Activated naive CD4-positive, alpha-beta T cell treated with anti-CD3 and anti-CD28 coated beads, Interleukin-2, amount 50 U/mL, for 72 hours (primary cell): ENCODE measurements at places on chromosomes 6 and 20. TPM values are rescaled to one million over a fixed set of nuclear protein-coding genes. Genes with fewer than 3 reads are reported as not detected.
A peak's percentile ranks its signal among the peaks of the same experiment; 100 is the strongest.

- DNase-seq = no peak
These were observed 278.3 kb upstream of the PLCB4 start for GRCh38 chr20:8790442-8791074.

DNA sequence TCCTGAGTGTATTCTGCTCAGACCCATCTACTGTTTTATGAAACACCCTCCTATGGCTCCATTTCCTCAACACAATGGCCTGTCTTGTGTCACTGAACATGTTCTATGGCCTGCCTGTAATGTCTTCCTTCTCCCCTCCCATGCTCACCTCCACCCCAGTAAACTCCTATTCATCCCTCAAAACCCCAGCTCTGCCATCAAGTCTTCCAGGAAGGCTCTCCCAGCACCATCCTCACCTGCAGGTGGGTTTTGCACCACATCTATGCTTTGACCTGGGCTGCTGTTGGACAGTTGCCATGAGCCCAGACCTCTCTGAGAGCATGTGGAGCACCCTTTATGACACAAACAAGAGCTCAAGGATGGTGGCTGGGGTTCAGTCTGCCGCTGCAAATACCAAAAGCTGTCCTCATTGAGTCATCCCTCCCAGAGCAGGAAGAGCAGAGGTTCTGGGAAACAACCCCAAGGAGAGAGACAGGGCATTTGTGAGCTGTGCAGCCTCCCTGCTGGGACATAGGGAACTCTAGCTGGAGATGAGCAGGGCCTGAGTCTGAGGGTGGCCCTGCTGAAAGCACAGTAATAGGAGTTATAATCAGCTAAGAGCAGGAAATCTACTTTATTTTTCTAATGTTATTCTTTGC lies 93.8 kb upstream of the CD93 start:
- no peak for DNase-seq

DNA sequence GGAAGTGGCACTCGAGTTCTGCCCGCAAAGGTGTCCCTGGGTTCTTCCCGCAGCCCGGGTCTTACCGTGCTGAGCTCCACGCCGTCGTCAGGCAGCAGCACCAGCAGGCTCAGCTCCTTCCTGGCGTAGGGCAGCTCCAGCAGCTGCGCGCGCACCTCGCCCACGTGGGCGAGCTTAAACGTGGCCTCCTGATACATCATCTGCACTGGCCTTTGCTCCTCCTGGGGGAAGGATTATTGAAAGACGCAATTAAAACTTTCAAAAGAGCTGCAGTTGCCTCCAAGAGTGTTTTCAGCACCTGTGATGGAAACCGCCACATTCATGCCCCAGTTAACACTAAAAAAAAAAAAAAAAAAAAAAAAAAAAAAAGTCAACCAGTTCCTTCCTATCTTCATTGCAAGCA lies 11.3 kb downstream of the SERPINB9 start:
- DNase-seq = peak; percentile 75

DNA sequence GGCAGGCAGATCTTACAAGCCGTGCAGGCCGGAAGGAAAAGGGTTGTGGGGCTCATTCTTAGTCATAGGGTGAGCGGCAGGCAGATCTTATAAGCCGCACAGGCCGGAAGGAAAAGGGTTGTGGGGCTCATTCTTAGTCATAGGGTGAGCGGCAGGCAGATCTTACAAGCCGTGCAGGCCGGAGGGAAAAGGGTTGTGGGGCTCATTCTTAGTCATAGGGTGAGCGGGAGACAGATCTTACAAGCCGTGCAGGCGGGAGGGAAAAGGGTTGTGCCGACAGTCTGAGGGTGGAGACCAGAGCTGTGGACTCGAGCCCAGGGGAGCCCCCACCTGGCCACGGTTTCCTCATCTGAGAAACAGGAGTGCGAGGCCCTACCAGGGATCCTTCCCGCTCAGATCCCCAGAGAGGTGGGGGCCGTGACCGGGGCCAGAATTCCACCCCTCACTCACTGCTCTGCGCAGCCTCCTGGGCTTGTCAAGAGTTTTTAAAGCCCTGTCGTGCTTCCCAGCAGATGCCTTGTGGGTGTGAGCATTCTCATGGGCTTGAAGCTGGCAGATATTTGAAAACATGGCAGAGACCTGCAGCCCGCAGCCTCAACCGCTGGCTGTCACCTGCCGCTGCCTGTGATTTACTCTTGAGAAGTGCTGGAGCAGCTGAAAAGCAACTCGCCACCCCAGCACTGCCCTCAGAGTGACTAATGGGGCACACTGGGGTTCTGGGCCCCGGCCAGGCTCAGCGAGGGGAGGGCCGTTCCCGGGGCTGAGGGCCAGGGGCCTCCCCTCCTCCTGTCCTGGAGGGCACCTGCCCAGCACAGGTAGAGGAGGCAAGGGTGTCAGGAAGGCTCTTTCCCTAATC lies 31.9 kb downstream of the NTSR1 start:
- DNase-seq = peak; percentile 71

- no peak for DNase-seq
These were observed 34.7 kb downstream of the CPNE5 start for GRCh38 chr6:36804563-36804962.

KHDC1L gene
- not detected for total RNA-seq

DNA sequence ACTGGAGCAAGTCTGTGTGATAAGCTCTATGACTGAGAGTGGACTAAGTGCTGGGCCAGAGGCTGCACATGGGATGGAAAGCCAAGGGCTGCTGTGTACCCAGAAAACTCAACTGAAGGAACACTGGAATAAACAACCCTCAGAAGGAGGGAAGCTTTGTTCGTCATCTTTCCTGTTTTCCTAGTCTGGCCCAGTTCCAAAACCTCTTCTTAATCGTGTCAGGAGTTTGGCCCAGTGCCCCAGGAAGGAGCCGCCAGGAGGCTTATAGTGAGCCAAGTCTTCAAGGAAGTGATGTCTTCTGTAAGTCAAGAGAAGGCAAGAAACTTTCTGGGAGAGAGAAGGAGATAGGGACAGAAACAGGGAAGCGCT lies 23.3 kb upstream of the TOP1 start:
- DNase-seq = no peak

ENPP3 gene
- 1.4 TPM for total RNA-seq

GRCh38 chr20:63702036-63702665 lies 5.6 kb downstream of the ARFRP1 start:
- no peak for DNase-seq

HLA-DQA1 gene
- total RNA-seq = 1.7 TPM

SIRPB1 gene
- 0.99 TPM for total RNA-seq

DNA sequence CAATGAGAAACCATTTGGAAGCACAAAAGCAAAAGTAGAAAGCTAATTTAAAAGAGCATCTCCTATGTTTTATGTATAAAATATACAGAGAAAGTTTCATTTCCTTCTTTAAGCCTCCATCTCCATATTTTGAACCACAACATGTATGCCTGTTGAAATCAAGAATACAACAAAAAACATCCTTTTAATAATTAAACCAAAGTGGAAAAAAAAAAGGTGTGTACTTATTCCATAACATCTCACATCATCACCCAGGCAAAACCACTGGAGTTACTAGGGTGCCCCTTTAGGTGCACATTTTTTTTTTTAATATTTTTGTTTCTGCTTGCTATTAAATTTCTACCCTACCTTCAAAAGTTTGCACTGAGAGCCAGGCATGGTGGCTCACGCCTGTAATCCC lies 43.0 kb downstream of the EDN1 start:
- DNase-seq = no peak

DNA sequence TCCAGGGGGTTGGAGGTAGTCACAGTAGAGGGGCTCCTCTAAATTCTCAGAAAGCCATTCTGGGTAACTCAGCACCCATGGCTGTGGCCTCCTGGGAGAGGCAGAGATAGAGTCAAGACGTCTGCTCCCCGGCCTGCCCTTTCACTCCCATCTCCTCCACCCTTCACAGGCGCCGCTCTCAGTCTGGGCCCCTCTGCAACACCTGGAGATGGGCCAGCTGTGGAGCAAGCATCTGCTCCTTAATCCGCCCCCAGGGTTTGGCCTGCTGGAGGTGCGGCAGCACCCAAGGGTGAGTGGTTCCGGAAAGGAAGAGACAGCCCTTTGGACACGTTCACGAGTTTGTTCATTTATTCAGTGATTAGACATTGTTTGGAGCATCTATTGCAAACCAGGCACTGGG lies 271.3 kb downstream of the BMP7 start:
- DNase-seq = no peak

DNA sequence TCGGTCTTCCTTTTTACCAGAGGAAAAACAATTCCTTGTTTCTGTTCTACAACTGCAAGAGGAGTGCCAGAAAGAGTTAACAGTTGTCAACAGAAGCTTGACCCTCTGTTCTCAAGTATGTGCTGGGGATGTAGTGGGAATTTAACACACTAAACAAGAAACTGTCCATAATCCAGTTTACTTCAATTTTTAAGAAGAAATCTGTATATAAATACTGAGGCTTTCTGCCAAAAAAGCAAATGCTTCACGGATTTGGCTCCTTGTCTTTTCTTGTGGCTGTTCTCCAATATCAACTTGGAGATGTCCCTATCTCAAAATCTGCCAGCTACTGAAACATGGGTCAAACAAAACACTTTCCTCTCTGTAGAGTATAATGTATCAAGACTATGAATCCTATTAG lies 26.8 kb downstream of the REV3L start:
- no peak for DNase-seq

DNA sequence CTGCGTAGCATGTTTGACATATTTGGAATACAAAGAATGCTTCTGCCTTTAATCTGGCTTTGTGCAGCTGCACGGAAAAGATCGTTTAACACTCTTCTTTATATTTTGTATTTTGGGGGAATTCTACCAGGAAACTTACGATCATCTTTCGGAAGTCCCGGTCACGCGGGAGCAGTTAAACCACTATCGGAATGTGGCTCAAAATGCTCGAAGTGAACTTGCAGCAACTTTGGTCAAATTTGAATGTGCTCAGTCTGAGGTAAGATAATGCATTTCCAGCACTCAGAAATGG lies 42.3 kb downstream of the CCDC170 start:
- DNase-seq = no peak

DNA sequence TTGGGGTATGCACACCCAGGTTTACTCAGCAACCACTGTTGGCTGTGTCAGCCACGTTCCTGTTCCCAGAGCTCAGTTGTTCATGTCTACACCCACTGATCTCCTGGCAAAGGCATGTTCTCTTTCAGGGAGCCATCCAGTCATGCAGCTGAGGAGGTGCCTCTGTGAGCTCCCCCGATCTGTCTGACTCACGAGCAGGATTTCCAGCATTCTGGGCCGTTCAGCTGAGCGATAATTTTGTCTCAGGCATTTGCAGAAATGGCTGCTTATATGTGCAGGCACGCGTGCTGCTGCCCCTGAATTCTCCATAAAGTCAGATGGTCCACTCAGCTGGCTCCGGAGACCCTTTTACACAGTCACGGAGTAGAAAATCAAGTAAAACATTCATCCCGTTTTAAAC lies 78.4 kb upstream of the IYD start:
- no peak for DNase-seq

OSBPL2 gene
- total RNA-seq = 49.5 TPM

- DNase-seq = no peak
These were observed 16.8 kb downstream of the SCML4 start for GRCh38 chr6:107807196-107807811.

- DNase-seq = no peak
These were observed 27.4 kb downstream of the TBC1D7 start for GRCh38 chr6:13300643-13301590.

STMND1 gene
- total RNA-seq = 0.43 TPM

HDGFL1 gene
- total RNA-seq = not detected

CD93 gene
- total RNA-seq = 0.41 TPM

IRF4 gene
- 334 TPM for total RNA-seq

CDH26 gene
- total RNA-seq = 1.7 TPM

AK9 gene
- 1.5 TPM for total RNA-seq

DNA sequence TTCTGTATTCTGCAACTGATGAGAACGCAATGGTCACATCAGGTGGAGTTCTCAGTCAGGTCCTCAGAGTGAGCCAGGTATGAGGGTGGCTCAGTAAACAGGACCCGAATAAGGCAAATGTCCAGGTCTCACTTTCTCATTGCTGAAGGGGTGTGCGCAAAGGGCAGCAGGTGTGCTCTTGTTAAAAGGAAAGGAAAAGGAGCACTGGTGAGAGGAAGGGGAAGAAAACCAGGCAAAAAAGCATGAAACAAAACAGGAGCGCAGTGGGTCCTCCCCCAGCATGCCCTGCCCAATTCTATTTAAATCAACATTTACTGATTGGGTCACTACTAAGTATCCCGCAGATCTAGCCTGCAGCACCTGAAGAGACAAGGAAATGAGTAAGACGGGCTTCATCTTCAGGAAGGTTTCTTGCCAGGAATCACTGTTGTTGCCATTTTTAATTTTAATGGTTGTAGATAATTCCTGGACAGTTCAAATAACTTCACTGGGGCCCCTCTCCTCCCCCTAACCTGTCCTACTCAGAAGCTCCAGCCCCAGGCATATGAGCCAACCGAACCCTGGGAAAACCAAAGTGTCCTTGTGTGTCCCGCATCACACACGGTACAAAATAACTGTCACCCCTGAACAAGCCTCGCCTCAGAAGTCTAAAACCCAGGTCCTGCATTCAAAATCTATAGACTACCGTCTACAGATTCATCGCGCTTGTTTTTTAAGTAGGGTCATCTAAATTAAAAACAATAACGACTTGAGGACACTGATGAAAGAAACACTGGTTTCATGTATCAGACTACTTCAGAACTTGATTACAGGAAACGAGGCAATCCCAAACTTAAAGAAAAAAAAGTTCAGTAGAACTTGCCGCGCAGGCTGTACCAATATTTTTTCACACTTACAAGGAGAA lies 980 bp downstream of the MBOAT1 start:
- DNase-seq = no peak

DNA sequence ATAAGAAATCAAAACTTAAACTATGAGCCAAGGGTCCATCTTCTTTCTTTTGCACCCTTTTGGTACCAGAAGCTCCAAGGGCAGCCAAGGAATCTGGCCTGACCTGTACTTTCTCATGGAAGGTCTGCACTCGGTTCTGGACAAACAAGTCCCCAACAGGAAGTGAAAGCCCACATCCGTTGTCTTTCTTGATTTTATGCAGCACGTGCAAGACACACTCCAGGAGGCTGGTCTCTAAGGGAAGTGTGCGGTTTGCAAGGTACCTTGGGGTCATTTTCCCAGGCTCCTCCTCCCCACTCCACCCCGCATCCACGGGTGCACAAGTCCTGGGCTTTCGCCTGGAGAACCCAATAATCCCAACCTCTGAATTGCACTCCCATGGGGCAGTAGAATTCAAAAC lies 101.9 kb downstream of the NFATC2 start:
- DNase-seq = no peak

DNA sequence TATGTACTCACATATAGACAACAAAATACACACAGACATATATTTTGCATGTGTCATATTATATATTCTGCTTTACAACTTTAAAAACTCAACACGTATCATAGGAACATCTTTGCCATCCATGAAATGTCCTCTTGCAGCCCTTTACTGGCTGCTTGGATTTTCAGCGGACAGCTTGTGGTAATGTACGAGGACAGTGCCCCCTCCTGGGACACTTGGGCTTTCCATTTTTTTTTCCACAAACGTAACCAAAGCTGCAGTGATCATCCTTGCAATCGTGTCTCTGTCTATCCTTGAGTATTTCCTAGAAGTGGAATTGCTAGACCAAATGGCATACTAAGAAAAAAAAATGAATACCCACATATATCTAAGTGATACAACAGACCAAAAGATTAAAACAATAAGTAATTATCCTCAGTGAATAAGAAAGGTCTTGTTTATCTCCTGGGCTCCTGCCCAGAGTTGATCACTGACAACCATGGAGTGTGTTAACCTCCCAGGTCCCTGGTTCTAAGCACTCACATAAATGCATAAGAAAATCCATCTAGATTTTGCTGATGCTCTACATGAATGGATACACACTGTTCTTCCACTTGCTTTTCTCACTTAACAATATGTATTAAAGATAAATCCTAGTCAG lies 18.1 kb downstream of the BPI start:
- no peak for DNase-seq

CLIC5 gene
- total RNA-seq = 8.4 TPM

OPRM1 gene
- not detected for total RNA-seq
